Stimulated activated CD4-positive, alpha-beta T cell treated with anti-CD3 and anti-CD28 coated beads, Interleukin-12 subunit alpha, Interleukin-12 subunit beta, amount 100 ng/mL, for 48 hours (primary cell): ENCODE measurements at places on chromosomes 6 and 20.

DNA sequence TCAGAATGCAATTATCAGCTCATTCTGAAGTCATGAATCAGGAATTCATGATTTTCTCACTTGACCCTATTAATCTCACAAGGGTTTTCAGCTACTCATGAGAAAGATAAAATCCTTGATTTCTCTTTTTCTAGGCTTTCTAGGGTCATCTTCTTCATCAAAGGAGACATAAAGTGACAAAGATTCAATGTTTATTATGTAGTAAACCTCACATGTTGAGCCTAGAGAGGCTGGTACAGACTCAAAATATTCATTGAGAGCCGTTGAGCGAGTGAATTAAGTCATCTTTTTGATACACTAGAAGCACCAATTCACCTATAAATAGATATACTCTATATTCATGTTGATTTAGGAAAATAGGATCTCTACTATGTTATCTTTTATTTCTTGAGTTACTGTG is 104.8 kb upstream of the TRAF3IP2 start:
- no peak for DNase-seq

DNA sequence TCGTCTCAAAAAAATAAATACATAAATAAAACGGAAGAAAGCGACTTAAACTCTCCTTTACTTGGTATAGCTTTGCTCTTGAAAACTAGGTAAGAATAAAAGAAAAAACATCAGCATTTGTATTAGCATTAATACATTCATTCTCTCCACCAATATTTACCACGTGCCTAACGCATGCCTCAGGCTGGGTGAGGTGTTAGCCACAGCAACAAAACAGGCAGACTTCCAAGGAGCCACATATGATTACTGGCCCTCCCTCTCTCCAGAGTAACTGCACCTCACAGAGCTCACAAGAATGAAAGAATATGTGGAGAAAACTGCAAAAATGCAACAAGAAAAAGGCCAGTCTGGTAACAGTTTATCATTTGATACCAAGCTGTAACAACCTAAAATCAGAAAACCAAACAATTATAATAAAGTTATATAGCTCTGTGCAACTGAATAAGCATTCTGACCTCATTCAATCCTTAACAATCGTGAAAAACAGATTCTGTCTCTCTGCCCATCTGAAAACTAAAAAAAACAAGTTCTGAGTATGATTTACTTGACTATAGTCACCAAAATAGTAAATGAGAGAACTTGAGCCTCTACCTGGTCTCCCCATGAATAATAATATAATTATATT is 5.2 kb downstream of the NAPB start:
- no peak for DNase-seq

DNA sequence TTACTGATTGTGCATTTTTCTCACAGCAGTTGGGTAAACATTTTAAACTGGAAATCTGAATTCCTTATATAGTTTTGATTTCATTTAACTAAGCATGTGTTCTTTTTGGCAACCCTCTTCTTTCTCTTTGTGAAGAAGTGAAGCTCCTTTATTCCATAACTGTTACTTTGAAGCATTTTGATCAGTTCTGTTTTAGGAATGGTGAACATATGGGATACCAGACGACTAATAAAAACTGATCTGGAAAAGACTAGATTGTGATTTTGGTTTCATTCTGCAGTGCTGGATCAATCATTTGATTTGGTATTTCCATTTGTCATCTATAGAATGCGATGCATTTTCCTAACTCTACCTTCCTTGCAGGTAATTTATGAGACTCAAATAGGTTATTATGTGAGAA is 9.8 kb downstream of the AFG1L start:
- no peak for DNase-seq

- no peak for DNase-seq
These were observed 20.9 kb upstream of the MBOAT1 start for GRCh38 chr6:20233007-20233730.

DNA sequence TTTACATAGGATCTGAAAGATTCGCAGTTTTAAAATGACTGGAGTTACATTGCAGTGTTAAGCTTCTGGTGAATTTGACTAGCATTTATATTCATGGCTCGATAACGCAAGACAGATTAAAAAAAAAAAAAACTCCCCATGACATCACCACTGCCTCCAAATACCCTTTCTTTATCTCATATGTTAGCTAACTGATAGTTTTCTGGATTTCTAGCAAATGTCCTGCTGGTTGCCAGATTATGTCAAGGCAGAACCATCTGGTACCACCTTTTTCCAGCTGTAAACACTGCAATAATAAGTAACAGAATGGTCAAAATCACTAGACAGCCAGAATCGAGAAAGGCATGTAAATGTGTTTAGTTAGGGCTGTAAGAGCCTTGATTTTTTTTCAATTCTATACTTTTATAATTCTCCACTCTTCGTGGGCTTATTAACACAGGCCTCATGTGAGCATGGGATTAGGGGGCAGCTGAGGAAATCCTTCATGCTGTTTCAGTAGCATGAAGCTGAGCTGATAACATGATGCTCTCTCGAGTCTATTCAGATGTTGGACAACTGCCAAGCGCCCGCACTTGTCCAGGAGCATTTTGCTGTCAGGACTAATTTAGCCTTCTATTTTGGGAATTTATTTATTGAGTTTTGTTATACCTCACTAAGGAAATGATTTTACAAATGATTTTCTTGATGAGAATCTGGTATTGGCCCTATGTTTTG is 166.0 kb upstream of the SCGN start:
- DNase-seq: no peak

GRCh38 chr6:12403201-12403826 is 113.2 kb downstream of the EDN1 start:
- DNase-seq: no peak

DNA sequence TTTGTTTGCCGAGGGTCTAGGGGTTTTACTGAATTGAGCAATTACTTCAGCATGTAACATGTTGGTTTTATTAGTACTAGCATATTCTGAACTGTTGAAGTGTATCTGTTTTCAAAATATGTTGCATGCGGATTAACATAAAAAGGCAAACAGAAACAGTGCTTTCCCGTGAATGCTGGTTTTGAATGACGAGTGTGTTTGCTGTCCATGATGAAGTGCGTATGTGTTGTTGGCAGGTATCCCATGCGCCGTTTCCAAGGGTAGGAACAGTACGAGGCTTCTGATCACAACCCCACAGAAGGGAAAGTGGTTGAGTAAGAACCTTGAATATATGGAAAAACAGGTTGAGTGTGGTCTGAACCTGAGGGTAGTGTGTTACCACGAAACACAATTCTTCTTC is 232.9 kb downstream of the SAMD5 start:
- no peak for DNase-seq

DNA sequence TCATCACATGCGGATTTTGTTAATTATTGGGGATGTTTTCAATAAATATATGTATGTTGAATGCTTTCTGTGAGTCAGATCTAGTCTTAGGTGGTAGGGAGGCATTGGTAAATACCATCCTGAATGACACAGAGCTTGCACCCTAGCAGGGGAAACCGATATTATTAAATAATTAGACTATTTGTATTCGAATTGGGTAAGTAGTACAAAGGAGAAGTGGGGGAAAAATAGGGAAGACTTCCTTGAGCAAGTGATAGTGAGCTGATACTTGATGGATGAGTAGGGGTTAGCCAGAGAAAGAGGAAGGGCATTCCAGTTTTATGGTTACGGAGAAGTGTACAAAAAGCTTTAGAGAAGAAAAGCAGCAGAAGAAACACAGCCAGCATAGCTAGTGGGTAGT is 1.5 kb downstream of the RIOK1 start:
- DNase-seq: no peak

DNA sequence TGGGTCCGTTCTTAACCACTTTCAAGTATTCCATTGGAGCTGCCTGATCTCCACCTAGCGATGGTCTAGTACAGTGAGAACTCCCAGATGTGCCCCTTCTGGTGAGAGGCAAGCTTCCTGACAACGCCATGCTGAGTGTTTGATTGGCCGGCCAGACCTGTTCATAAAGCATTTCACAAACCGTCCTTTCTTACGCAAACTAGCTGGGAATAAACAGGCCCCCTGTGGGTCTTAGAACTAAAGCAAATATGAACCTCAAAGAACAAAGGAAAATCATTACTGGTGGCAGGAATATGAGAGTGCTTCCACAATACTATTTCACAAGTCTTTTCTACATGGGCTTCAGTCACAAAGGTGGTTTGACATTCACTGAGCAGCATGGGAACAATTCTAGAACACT is 15.6 kb upstream of the GCNT2 start:
- DNase-seq: no peak
